ENCODE measurements at places on chromosomes 16 and 17. TPM values are rescaled to one million over a fixed set of nuclear protein-coding genes. Genes with fewer than 3 reads are reported as not detected.

DNA sequence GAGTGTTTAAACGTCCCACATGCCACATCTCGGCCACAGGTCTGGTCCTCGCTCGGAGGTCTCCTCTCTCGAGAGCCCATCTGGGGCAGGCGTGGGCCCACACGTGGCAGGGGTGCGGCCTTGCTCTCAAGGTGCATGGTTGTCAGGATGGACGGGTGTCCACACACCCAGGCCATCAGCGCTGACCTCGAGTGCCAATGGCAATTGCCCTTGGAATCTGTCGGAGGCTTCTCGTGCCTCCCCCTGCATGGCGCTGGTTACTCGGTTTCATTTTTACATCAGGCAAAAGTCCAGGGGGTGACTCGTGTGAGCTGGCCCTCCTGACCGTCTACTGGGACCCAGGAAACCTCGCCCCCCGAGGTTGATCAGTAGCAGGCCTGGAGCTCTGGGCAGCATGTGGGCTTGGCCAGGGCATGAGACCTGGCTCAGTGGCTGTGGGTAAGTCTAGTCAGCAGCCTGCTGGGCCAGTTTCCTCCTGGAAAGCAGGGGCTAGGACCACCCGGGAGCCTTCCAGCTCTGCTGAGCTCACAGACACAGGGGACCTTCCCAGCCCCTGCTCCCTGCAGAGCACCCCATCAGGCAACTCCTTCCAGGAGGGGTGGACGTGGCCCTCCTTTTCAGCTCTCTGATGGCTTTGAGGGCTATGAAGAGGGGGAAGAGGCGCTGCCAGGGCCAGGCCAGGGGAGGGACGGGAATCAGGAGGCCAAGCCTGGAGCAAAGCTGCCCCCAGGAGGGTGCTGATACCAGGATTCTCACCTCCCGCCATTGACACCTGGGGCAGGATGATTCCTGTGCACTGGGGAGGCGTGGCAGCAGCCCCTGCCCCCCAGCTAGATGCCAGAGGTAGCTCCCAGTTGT, 3.7 kb upstream of the ZNF469 start:
- no peak for DNase-seq

GRCh38 chr16:68642047-68642435, 3.1 kb upstream of the CDH3 start:
- DNase-seq, result no peak

- DNase-seq, result no peak
Observed at GRCh38 chr16:65406116-65406515, 284.3 kb upstream of the CDH11 start.

- peak; percentile 84 for DNase-seq
Observed at GRCh38 chr17:28371245-28372202, at the start of gene SARM1. Gene SARM1 (plus strand): TSS chr17:28371694. CDS start chr17:28372033, 339 bp downstream.

DNA sequence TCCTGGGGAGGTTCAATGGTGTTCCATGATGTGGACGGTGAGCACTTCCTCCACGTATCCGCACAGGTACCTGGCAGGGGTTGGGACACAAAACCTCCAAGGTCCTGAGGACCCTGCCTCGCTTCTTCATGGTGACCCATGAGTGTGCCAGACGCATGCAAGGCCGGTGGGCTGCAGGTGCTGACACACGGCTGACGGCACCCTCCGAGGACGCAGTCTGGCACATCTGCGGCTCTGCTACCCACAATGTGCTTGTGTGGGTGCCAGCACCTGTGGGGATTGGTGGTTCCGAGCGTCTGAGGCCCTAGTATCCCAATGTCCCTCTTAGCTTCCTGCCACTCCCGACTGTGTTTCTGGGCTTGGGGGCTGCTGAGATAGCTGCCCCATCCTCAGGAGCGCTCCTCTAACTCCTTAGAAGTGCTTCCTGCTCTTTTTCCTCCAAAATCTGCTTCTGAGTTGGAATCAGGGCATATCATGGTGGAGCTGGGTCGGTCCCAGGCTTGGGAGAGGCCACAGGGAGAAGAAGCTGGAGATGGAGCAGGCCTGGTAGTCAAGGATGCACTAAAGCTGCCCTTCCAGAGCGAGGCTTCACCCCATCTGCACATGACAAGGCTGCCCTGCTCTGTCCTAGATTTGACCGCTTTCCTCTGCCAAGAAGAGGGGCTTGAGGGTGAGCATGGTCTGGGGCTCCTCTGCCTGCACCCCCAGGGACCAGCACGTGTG, 1.6 kb downstream of the CYGB start:
- no peak for DNase-seq

- no peak for DNase-seq
Observed at GRCh38 chr16:1713331-1713730, 7.3 kb downstream of the MAPK8IP3 start.

DNA sequence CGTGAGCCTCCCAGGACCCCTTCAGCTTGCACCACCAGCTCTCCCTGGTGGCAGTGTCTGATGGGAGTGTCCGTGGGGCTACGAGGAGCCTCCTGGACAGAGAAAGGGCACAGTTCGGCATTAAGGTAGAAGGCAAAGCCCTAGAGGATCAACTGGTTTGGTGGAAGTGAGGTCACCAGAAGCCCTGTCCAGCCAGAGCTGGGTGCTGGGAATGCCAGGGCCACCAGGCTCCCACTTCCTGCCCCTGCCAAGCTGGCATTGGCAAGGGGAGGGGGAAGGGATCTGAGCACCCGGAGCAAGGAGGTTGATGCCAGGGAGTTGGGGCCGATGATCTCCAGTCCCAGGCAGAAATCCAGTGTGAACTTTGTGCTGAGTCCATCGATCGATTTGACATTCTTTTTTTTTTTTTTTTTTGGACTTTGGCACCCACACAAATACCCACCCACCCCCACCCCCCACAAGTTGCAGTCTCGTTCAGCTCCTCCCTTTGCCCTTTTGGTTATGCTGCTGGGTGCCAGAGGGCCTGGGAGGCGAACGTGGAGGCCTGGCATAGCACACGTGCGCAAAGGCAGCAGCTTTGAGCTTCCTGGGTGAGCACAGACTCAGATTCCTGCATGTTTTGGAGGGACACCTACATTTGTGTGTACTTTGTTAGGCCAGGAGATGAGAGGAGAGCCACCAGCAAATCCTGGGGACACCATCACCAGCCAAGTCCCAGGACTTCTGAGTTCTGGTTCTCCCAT, 2.1 kb downstream of the NHERF1 start:
- DNase-seq, result peak; percentile 29

- no peak for DNase-seq
Observed at GRCh38 chr16:68936736-68937631, 93.7 kb downstream of the TANGO6 start.

- DNase-seq, result peak; percentile 50
Observed at GRCh38 chr16:71311553-71312158, 22.5 kb upstream of the CMTR2 start.

GRCh38 chr16:1523581-1524245, 9.8 kb upstream of the TMEM204 start:
- no peak for DNase-seq

DNA sequence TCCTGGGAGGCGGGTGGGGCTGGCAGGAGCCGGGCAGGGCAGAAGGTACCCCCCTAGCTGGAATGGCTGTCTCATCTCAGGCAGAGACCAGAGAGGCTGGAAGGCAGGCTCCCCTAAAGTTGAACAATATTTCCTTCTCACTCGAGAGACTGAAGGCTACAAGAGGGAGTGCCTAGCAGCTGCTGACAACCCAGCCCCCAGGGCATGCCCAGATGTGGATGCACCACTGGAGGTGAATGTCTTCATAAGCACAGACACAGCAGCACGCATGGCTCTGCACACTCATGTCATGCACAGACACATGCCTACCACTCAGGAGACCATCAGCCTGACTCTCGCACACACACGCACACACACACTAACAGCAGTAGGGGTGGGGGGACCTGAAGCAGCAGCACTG, 179.0 kb downstream of the CCT6B start:
- no peak for DNase-seq

DNA sequence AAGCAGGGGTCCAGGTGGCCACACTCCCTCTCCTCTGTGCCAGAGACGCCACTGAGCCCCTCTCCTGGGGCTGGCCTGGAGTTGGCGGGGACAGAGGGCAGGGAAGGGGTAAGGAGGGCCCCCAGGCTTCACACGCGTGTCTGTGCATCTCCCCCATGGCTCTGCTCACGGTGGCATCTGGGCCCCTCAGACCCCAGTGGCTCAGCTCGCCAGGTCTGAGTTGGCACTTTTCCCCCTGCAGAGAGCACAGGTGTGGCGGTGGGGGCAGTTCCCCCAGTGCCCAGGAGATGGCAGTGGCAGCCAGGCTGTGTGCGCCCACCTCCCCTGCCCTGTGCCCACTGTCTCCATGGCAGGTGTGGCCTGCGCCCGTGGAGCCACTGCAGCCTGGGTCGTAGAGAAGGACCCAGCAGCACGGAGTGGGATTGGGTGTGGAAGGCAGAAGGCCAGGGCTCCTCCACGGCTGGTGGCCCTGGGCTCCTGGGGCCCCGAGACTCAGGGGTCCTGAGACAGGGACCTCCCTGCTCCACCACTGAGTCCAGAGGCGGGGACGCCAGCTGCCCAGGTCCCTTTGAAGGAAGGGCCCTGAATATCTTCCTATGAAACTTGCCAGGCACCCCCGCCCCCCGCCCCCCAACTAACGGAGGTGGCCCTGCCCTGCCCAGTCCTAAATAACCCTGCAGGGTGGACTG, 4.3 kb upstream of the APRT start:
- peak; percentile 59 for DNase-seq

GRCh38 chr16:19595043-19595767, 39.7 kb downstream of the VPS35L start:
- no peak for DNase-seq

DNA sequence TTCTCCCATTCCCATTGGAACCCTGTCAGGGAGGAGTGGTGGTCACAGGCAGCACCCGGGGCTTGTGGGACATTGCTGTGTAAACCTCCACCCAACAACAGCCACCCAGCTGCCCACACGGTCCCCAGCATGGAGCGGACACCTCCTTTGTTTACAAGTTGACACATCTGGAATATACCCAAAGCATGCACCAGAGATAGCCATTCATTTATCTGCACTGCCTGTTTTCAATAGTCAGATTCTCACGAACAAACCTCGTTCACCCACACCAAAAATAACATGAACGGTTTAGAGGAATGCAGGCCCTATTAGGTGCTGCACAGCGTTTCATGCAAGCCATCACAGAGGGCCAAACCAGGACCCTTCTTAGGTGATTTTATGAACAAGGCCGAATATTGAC, 244.8 kb downstream of the FOXL1 start:
- no peak for DNase-seq

DNA sequence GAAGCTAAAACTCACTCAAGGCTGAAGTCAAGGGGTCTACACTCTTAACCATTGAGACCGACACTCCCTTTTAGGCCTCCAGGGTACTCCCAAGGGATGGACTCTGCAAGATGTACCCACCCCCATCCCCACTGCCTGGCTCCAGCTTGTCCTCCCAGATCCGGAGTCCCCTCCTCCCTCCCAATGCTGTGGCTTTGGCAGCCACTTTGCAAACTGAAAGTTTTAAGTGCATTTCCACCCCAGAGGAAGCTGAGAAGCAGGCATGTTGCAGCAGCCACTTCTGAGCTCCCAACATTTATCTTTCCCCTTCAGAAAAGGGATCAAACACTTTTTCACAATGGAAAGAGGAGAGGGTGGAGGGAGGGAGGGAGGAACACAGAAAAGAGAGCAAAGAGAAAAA, 115.2 kb downstream of the COPRS start:
- no peak for DNase-seq

DNA sequence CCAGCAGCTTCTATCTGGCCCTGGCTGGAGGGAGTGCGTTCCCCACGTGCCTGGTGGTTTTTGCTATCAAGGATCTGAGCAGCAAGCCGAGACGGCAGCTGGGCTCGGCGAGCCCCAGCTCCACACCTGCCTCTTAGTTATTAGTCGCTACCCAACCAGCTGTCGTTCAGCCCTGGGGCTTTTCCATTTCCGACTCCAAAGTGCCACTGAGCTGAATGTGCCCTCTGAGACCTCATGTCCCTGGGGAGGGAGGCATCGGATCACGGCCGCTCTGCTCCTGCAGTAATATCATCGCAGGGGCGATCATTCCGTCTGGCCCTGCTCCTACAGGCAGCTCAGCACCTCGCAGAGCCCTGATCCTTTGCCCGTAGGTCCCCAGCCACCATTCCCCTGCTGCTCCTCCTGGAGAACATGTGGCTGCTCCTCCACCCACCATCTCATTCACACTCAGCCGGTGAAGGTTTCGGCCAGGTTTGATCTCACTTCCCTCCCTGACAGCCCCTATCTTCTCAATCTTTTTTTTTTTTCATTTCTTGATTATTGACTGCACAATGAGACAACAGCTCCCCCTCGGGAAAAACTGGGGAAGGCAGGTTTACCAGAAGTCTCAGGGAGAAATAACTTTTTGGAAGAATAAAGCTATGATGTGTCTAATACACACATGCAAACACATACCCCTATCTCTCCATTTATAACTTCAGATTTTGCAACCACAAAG, 86.7 kb downstream of the ZFHX3 start:
- DNase-seq, result no peak

DNA sequence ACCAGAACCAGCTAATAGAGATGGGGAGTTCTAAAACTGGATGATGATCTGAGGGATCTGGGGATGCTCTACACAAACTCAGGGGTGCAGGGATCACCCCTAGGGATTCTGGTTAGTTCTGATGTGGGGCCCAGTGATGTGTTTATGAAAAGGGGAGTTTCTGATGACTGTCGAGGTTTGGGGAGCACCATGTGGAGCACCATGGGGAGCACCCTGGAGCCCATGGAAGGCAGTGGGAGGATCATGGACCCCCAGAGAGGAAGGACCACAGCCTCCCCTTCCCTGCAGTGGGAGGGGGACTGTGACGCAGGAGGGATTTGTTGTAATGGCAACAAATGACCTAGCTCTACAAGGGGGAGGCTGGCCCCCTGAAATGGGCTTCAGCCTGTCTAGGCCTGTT, 18.4 kb downstream of the PIMREG start:
- no peak for DNase-seq

- no peak for DNase-seq
Observed at GRCh38 chr17:77581480-77581879, 377.0 kb upstream of the TNRC6C start.

DNA sequence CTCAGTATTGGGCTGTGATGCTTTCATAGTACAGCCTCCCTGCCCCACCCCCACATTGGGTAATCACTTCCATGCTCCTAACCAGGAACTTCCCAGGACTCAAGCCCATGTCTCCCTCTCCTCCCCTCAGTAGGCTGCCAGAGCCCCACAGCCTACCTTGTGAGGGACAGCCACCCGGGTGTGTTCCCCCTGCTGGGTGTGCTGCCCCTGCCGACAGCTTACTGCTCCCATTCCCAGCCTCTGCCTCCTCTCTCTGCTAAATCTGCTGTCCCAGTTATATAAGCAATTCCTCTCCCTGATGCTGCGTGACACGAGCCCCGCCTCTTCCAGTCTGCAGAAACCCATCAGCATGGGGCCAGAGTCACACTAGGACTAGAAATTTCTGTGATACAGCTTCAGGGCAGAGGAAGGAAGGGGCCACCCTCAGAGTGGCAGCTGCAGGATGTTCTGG, at the start of gene RSKR:
TSS of gene RSKR (minus strand) at position 255 of the 451 bp plus-strand sequence. CDS start at position 231, 24 bp downstream.
- DNase-seq, result no peak

GRCh38 chr16:27025581-27025980, 41.1 kb upstream of the C16orf82 start:
- no peak for DNase-seq

Gene SLC25A10
- 5.4 TPM for total RNA-seq

Gene TP53TG3C
- total RNA-seq, result not detected

Gene ABCC12
- total RNA-seq, result not detected

Gene ABCA9
- total RNA-seq, result not detected

Gene HOXB8
- not detected for total RNA-seq

Gene MPO
- total RNA-seq, result not detected

Gene PDILT
- not detected for total RNA-seq

Gene KIF2B
- not detected for total RNA-seq

Gene TBC1D3I
- total RNA-seq, result 0.41 TPM

Gene YPEL2
- 48.7 TPM for total RNA-seq
